ENCODE measurements at places on chromosomes 11 and 22.

DNA sequence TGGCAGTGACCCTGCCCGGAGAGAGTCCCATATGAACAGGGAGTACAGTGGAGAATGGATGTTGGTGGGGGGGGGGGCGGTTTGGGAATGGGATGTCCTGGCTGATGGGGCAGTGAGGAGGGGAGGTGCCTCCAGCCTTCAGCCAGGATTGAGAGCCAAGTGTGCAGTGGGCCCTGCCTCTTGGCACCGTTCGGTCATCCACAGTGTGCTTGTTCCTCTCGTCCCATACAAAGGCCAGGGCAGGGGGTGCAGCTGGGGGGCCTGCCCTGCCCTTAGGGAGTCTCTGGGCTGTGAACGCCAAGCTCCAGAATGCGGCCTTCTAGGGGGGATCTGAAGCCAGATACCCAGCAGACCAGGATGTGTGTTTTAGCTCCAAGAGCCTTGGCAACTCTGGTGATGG is 34.0 kb downstream of the KCNC1 start:
- no peak for DNase-seq

DNA sequence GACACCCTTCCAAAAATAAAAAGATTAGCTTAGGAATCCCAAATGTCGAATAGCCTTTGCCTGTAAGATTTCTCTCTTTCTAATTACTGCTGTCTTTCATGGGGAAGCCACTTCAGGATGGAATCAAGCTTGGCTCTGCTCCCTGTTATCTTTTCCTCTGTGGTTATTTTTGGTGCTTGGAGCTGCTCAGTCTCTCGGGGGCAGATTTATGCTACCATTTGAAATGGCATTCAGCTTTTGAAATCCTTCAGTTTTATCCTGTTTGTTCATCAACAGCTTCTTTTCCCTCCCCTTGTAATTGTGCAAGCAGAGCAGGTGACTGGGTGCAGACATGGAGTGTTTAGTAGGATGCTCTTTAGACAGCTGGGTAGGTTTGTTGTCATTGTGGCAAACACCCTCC is 111.0 kb downstream of the DBX1 start:
- no peak for DNase-seq

- no peak for DNase-seq
Observed at GRCh38 chr22:47727641-47728040, 965.2 kb downstream of the TBC1D22A start.

DNA sequence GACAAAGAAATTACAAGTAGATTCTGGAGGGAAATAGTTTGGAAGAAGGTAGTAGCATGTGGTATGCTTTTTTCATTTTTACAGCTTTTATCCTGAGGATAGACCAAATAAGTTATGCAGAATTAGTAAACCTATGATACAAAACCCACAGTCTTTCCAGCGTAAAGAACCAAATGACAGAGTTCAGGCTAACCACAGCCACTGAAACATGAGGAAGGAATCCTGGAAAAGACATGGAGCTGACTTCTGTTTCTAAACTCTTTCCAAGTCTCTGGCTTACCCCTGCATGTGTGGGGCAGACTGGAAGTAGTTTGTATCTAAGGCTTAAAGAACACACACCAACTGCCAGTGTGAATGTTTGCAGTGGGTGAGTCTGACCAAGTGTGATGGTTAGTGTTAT is 258.4 kb upstream of the TENM4 start:
- no peak for DNase-seq

GRCh38 chr22:33321466-33321865 is 263.3 kb upstream of the SYN3 start:
- DNase-seq, result no peak

DNA sequence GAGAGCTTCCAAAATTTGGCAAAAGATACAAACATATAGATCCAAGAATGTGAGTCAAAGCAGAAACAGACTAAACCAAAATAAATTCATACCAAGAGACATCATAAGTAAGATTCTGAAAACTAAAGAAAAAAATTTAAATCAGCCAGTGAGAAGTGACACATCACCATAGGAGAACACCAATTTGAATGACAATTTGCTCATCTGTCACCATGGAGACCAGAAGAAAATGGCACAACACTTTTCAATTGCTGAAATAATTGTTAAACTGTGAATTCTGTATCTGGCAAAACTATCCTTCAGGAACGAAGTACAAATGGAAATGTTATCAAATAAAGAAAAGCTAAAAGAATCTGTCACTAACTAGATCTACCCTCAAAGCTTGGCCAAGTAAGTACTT is 864.3 kb downstream of the BRD1 start:
- DNase-seq, result no peak

GRCh38 chr11:57094181-57094935 is 87.4 kb upstream of the LRRC55 start:
- DNase-seq, result no peak

GRCh38 chr11:69509381-69509780 is 27.9 kb downstream of the LINC01488 start:
- DNase-seq, result no peak

DNA sequence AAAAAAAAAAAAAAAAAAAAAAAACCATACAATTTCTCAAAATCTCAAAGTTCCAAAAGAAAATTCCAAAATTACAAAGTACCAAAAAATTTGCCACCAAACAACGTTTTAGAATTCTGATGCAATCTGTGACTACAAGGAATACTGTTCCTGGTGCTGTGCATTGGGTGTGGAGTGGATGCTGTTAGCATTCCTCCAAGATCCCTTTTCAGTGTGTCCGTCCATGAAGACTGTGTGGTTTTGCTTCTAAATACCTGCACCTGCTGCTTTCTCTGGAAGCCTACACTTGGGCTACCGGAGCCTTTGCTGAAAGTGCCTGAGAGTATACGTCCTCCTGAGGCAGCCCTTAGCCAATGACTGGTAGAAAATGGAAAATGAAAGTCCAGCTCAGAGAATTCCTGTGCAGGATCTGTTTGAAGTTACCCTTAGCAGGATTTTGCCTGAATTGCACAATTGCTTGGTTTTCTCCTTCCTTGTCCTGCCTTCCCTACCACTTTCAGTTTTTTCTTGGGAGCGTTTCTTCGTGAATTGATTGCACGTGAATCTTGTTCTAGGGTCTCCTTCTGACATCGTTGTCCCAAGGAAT is 140.8 kb downstream of the TRPC6 start:
- DNase-seq, result no peak

- no peak for DNase-seq
Observed at GRCh38 chr22:49360746-49361145, 466.9 kb downstream of the BRD1 start.

DNA sequence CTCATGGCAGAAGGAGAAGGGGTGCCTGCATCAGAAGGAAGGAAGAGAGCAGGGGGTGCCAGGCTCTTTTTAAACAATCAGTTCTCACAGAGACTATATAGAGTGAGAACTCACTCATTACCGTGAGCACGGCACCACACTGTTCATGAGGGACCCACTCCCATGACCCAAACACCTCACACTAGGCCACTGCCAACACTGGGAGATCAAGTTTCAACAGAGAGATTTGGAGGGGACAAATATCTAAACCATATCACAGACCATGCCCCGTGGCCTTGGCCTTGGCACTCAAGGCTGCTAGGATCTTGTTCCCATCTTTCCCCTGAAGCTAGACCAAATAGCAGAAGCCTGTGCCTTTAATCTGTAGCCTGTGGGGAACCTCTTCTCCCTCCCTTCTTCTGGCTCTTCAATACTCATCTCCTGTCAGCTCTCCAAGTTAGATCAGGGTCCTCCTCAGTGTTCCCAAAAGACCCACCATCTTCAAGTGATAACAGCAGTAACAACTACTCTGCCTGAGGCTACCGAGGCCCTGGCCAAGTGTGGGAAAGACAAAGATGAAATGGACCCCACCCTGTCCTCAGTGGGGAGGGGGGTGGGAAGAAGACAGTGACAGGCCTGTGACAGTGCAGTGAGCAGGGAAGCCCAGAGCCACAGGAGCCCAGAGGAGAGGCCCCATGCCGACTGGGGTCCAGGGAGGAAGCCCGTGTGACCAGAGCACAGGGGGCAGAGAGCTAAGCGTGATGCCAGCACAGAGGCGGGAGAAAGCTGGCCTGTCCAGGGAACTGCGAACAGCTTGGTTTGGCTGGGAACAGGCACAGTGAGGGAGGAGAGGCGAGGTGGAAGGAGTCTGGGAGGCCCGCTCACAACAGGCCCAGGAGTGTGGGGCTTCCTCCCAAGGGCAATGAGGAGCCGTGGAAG is 72.6 kb downstream of the MYO7A start:
- DNase-seq, result no peak

DNA sequence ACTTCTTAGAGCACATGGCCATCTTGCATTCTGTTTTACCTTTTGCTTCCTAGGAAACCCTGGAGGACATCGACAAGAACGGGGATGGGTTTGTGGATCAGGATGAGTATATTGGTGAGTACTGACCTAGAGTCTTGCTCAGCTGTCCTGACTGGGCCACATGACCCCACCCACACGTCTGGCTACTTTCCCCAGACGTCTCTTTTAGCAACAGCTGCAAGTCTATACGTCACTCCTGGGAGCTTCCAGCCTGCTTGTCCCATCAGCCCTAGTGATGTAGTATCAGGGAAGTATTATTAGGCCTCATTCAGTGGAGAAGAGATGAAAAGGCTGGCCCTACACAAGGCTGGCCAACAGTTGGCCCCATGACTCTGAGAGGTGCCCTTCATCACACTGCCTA is 9.6 kb downstream of the RCN1 start:
- no peak for DNase-seq

- no peak for DNase-seq
Observed at GRCh38 chr22:44459551-44459950, 38.5 kb downstream of the RTL6 start.

DNA sequence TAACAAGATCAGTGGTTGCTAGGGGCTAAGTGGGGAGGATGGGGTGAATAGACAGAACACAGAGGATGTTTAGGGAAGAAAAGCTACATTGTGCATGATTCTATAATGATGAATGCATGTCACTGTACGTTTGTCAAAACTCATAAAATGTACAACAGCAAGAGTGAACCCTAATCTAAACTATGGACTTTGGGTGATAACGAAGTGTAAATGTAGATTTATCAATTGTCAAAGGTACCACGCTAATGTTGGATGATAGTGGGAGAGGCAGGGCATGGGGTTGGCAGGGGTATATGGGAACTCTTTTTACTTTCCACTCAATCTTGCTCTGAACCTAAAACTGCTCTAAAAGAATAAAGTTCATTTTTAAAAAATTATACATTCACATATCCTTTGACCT is 21.3 kb upstream of the SLC5A1 start:
- no peak for DNase-seq

GRCh38 chr11:62399878-62400266 is 19.0 kb upstream of the SCGB1A1 start:
- DNase-seq, result no peak
